Omental fat pad (tissue), 4 donors: ENCODE measurements at places on chromosomes 6 and 20. TPM values are rescaled to one million over a fixed set of nuclear protein-coding genes. Genes with fewer than 3 reads are reported as not detected.

TMEM74B gene
- total RNA-seq: 1.7 TPM

GNAS-AS1 gene
- not detected for total RNA-seq

RNGTT gene
- total RNA-seq: 18.6 TPM

PREX1 gene
- 44.9 TPM for total RNA-seq

LIME1 gene
- 9.6 TPM for total RNA-seq

CST4 gene
- not detected for total RNA-seq

CST7 gene
- total RNA-seq: 7.7 TPM

RIPOR3 gene
- 16.8 TPM for total RNA-seq

B3GAT2 gene
- 0.12 TPM for total RNA-seq

PLTP gene
- 332 TPM for total RNA-seq

ABHD16A gene
- 41.8 TPM for total RNA-seq
